ENCODE measurements at places on chromosomes 3 and 15.

DNA sequence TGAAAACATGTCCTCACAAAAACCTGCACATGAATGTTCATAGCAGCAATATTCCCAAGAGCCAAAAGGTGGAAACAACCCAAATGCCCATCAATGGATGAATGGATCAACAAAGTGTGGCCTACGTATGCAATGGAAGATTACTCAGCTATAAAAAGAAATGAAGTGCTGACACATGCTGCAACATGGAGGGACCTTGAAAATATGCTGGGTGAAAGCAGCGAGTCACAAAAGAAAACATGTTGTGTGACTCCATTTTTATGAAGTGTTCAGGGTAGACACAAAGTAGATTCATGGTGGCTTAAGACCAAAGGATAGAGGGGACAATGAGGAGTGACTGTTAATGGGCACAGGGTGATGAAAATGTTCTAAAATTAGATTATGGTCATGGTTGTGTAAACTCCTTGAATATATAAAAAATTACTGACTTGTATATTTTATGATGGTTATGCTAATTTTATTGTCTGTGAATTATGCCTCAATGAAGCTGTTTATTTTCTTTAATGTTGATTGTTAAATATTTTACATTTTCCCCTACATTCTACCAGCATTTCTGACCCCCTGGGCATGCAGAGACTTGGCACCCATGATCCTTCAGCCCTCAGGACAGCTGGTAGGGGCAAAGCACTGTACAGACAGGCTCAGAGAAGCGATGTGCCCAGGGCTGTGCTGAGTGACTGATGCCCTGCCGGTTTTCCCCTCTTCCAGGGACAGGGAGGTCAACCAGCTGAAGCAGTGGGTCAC is 37.8 kb downstream of the CFAP100 start:
- DNase-seq: no peak

DNA sequence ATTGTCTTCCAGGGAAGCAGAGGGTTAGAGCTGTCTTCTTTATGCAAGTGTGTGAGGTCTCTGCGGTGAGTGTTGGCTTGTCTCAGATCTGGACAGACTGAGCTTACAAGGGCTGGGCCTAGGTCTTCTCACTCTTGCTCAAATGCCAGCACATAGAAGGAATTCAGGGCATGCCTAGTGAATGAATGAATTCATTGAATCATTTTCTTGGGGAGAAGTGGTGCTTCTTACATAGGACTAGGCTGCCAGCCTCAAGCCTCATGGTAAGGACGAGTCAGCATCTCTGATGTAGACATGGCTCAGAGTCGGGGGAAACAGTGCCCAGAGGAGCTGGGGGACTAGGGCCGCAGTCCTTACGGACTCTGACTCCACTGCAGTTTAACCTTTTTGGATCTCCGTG is 17.2 kb downstream of the MKRN2 start:
- DNase-seq: no peak

DNA sequence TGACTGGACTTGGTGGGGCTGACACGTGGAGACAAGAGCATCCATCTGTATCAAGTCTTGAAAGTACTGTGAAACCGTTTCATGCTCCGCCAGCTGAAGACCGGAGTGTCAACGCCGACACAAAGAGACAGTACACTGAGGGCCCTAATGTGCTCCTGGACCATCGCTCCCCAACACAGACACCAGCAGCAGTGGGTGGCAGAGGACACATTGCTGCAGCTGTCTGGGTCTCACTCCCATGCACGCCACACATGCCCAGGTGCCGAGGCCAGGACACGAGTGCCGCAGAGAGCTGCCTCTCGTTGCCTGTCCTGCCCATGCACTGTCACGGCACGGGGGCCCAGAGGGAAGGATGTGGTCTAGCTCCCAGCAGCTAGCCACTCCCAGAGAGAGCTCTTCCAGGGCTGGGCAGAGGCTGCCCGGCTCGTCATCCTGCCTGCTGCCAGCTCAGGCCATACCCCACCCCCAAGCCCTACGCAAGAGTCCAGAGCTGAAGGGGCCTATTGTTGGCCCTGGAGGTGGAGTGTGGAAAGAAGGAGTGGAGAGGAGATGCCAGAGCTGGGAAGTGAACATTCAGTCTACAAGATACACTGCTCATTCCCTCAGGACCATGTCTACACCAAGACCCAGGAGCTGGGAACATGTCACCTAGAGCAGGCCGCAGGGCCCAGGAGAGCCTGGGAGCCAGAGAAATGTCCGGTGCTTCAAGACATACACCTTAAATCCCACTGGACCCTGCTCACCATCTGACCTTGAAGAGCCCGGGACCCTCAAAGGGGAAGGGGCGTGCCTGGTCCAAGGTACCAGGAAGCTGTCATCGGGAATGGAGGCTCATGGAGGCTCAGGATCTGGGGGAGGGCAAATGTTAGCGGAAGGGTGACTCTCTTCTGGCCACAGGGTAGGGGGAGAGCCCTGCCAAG is 7.7 kb downstream of the TNK2 start:
- peak; percentile 41 for DNase-seq

GRCh38 chr3:42509111-42509510 is 6.7 kb downstream of the VIPR1 start:
- no peak for DNase-seq

GRCh38 chr3:32968166-32968919 is 16.9 kb downstream of the CCR4 start:
- DNase-seq: no peak

Measured in activated B cell treated with CpG ODN at 0.5 μM for 24 hours (primary cell).